ENCODE measurements at places on chromosomes 7 and 10.

DNA sequence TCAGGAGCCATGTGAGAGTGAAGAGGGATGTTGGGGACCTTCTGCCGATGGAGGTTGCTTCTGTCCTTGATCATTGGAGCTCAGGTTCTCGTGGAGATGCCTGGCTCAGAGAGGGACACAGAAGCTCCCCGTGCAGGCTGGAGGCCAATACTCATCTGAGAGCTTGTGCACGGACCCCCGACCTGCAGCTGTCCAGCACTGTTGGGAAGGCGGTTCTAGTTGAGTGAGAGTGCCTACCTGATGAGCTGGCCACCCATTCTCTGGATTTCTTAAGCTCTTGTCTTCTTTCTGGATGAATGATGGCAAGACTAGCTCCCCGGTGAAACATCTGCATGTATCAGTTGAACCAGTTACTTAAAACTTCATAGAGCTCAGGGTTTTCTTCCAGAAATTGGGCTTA lies 247.6 kb upstream of the MKI67 start:
- DNase-seq = no peak

GRCh38 chr7:133230591-133231194 lies 22.2 kb upstream of the EXOC4 start:
- DNase-seq = peak; percentile 34

GRCh38 chr10:119273413-119273812 lies 66.0 kb downstream of the GRK5 start:
- no peak for DNase-seq

- no peak for DNase-seq
Observed at GRCh38 chr10:108908096-108908495, 1015.2 kb downstream of the XPNPEP1 start.

- DNase-seq = no peak
Observed at GRCh38 chr10:118472415-118473304, 122.8 kb downstream of the PRLHR start.

DNA sequence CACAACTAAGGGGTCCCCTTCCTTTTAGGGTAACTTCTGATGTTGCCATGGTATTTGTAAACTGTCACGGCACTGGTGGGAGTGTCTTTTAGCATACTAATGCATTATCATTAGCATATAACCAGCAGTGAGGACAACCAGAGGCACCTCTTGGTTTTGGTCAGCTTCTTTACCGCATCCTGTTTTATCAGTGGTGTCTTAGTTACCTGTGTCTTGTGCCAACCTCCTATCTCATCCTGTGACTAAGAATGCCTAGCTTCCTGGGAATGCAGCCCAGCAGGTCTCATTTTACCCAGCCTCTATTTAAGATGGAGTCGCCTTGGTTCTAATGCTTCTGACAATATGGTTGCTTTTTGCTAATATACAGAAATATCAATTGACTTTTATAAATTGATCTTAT lies 54.9 kb downstream of the AHCYL2 start:
- DNase-seq = no peak

DNA sequence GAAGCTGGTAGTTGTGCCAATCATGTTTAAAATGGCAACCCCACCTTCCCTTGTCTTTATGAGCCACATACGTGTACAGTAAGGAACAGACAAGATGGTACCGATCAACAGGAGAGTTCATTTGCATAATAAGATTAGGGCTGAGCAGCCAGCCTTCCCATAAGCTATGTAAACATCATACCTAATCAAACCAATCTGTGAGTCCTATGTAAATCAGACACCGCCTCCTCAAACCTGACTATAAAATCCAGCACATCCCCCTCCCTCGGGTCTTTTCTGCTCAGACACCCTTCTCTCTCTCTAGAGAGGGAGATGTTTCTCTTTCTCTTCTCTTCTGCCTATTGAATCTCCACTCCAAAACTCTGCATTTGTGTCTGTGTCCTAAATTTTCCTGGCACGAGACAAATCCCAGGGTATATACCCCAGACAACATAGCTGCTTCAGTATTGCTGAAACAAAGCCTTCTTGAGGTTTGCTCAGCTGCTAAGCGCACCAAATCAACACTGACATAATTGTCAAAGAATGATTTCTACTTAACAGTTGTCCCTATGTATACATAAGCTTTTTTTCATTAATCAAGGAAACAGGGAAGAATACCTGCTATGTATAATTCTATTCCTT lies 279.2 kb downstream of the THSD7A start:
- no peak for DNase-seq

GRCh38 chr10:22770270-22770669 lies 55.9 kb upstream of the PIP4K2A start:
- no peak for DNase-seq

GRCh38 chr10:60466267-60467201 lies 76.9 kb upstream of the ANK3 start:
- no peak for DNase-seq

DNA sequence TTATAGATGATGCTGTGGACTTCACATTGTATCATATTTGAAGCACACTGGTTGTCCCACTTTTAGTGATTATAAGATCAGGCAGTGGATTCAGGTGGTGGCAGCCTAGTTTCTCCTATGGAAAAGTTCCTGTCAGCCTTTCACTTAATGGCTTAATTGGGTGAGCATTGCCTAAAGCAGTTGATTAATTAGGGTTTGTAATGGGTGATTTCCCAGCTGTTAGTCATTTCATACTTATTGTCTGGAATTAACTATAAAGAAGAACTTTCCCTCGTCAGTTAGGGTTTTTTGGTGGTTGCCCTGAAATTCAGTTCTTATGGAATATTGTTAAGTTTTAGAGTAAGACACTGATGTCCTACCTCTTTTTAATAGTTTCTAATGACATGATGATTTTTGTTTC lies 78.8 kb downstream of the SLC25A40 start:
- DNase-seq = no peak

DNA sequence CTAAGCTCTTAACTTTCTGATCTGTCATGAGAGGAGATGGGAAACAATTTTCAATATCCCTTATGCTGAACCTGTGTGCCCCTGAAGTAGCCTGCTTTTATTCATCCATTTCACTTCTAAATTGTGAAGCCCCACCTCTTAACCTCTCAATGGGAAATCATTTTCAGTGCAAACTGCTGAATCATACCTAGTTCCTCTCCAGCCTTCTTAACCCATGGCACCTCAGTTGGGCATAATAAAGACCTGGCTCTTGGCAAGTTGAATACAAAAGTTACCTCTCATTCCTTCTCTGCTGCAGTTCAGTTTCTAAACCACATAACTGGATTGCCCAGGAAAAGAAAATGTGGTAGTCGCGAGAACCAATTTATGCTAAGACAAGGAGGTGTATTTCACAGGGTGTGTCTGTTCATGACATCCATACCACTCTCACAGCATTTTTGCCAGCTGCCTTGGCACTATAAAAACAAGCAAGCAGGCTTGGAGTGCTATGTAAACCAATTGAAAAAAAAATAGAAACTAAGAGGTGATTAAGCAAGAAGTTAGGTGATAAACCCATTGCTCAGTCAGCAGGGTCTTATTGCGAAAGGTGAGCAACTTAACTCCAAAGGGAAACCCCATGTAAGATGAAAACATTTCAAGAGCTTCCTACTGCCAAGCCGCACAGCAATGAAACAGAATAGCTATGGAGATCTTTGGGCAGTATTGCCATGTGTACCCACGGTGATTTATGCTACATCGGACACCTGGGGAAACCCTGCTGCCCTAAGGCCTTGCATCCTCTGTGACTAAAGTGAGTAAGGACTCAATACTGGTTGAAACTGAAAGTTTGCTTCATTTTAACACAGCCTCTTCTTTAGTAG lies 57.0 kb upstream of the DKK1 start:
- DNase-seq = no peak

GRCh38 chr10:75414527-75414926 lies 13.0 kb upstream of the ZNF503 start:
- no peak for DNase-seq

DNA sequence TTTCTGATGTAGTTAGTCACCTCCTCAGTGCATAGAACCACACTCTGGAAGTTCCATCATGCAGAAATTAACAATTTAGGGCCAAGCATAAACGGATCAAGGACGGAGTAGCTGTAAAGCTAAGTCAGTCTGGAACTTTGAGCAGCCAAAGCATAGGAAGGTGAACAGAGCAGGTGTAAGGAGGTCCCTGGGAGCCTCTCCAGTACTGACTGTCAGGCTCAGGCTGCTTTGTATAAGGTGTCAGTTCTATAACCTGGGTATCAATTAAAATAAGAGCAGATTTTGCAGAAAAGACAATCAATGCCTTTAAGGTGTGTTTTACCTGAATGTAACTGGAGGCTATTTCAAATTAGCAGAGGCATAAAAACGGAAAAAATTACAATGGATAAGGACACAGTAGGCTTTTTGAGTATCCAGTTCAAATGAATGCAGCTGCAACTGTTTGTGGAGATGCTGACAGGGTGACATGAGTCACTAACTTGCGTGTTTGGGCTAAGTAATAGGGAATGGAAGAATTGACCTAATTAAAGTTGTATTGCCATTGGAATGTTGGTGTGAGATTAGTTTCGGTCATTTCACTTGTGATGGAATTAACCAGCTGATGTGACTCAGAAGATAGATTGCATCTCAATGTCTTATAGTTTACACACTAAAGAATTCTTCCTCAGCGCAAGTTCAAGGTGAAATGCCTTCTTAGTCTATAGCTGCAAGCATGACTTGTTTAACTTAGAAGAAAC lies 417.9 kb upstream of the CNTNAP2 start:
- no peak for DNase-seq

- no peak for DNase-seq
Observed at GRCh38 chr7:55056577-55057480, 38.0 kb downstream of the EGFR start.

DNA sequence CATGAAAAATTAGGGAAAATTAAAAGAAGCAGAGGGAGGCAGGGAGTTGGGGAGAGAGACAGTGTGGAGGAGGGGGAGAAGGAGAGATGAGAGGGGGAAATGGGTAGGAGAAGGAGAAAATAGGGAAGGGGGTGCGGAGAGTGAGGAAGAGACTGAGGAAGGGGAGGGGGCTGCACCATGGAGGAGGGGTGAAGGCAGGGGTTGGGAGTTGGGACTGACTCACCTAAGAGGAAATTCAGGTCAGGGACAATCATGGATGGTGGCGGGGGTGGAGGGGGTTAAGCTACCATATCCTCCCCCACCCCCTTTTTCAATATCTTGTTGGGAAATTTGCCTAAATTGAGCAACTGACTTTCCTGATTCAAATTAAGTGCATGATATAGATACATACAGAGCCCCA lies 8.0 kb downstream of the GRK5 start:
- DNase-seq = no peak

GRCh38 chr7:9958486-9958885 lies 1015.2 kb upstream of the PHF14 start:
- no peak for DNase-seq

GRCh38 chr7:36045830-36046341 lies 107.2 kb upstream of the EEPD1 start:
- DNase-seq = no peak

DNA sequence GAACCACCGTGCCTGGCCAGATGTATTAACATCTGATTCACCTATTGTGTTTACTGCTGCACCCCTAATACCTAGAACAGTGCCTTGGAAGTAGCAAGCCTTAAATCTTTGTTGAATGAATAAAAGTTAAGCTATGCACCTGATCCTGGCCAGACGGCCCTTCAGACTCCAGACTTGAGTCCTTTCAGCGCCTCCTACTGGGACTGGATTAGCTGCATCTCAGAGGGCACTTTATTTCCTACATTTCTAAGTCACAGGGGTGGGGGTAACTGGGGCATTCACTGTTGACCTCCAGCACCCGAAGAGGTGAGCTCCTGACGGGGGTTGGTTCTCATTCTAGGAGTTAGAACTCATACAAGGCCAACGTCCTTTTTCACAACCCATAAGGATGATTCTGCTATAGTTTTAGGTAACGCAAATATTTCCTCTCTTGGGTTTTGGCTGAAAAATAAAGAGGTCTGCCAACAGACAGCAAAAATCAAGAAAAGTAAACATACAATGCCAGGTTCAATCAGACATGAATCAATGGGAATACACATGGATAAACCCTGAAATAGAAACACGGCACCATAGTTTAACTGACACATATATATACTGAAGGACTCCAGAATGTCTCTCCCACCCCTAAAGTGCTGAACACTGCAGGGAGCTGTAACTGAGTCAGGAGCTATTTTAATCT lies 48.0 kb upstream of the DLG5 start:
- peak; percentile 42 for DNase-seq

DNA sequence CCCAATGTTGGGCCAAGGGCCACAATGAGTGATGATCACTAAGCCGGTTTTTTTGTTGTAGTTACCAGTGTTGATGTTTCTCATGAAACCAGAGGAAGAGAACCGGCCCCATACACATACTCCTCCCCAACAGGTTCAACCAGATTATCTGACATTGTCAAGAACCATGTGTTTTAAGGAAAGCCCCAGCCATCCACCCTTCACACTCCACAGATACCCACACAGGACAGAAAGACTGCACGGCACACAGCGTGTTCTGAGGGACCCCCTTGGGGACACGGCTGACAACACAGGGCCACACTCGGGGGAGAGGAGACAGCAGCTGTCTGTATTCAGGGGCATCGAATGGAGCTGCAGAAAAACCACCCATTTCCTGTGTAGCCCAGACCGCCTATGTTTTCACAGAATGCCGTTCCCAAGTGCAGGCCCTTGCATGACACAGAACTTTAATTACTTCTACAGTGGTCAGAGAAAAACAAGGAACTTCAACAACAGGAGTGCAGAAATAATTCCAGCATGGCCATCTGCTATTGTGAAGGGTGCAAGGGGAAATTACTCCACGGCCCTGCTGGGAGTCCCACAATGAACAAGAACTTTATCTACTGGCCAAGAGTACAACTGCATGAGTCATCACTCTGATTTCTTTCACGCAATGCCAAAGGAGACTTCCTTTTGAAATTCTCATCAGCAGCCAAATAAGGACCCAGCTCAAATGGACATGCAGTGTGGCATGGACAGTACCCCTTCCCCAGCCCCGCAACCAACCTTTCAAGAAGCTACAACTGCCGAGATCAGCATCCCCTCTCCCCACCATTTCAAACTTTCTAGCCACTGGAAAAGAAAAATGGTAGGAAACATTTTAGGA lies 2.3 kb downstream of the KLF6 start:
- DNase-seq = peak; percentile 74

DNA sequence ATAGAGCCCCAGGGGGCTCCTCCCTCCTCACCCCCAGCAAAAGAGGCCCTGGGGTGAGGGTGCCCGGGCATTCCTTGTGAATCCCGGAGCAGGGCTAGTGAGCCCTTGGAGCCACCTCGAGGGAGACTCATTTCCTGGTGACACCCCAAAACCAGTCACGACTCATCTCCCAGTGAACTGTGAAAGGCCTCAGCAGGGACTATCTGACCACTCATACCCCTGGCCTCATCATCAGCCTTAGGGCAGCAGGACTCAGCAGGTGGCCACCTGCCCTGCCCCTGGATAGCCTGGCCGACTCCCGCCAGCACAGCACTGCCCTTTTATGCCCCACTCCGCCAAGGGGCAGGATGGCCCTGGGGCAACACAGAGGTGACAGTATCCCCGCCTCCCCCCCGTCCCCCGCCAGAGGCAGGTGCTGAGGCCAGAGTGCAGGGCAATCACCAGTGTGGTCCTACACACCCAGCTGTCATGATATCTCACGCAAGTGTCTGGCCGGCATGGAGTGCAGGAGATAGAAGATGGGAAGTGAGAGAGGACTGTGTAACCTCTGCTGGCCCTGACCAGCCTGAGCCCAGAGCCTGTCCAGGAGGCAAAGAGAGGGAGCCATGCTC lies 3.2 kb downstream of the SNCG start:
- DNase-seq = no peak

Data from hepatic stellate cell (primary cell).